ENCODE measurements at places on chromosomes 3 and 15.

DNA sequence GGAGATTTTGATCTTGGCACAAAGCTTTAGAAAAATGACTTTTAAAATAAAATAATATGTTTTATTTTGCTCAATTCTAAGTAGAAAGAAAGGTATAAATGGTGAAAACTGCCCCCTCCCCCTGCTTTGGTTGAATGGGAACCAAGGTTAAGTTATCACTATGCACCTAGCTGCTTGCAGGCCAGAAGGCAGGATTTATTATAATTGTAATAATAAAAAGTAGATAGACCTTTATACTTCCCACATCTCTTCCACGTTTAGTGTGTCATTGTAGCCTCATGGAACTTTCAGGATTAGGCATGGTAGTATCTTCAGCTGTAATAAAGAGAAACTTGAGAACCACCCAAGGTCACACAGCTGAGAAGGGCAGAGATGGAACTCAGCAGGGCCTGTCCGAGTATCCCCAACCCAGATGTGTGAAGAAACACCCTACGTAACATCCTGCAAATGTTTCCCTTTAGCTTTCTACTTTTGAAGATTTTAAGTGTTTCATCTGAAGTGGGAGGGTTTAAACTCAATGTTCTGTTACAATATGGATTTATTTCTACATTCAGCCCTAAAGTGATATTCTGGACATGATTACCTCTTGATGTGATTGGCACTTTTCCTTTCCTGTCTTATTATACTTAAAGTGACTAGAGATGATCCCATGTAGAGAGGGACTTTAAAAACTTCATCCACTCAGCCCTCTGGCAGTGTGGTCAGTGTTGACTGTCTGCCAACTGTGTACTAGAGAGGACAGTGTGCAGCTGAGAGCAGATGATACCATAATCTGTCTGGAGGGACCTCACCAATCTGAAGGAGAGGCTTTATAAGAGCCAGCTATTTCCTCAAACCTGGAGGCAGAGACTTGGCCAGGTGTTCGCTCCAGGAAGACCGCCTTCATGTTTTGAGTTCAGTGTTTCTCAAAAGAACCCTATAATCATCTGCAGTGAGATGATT is 282.5 kb upstream of the TRIM42 start:
- no peak for DNase-seq

GRCh38 chr15:95304947-95305400 is 1025.5 kb upstream of the NR2F2 start:
- DNase-seq, result no peak

DNA sequence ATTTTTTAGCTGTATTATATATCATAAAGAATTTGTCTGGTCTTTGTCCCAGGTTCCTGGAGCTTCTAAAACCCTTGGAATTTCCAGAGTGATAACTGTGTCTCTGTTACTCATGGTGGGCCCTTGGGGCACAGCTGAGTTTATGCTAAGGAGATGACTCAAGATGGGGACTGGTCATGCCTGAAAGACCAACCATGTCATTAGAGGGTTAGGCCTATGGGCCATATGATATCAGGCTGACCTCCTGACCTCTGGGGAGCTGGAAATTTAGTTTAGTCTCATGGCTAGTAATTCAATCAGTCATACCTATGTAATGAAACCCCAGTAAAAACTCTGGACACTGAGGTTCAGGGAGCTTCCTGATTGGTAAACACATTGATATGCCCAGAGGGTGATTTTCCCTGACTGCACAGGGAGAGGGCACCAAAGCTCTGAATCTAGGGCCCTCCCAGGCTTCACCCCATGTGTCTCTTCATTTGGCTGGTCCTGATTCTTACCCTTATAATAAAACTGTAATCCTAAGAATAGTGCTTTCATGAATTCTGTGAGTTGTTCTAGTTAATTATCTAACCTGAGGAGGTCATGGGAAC is 69.6 kb downstream of the EEFSEC start:
- DNase-seq, result no peak

GRCh38 chr3:35505181-35505580 is 134.1 kb upstream of the ARPP21 start:
- no peak for DNase-seq

DNA sequence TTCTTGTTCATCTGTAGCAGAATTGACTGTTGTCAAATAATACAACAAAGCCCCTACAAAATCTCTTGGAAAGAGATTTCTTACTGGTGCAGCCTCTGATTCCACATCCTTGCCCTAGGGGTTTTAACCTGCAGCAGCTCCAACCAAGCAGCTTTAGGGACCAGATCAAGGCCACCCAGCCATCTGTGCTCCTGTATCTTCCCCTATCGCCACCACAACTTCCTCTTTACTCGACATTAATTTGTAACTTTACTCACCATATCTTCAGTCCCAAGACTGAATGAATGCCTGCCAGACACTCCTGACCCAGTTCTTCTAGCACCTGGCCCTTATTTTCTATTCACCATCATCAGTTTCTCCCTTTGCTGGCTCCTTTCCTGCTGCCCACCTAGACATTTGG is 156.6 kb upstream of the IL12A start:
- no peak for DNase-seq
